ENCODE measurements at places on chromosomes 3 and 15. TPM values are rescaled to one million over a fixed set of nuclear protein-coding genes. Genes with fewer than 3 reads are reported as not detected.

DNA sequence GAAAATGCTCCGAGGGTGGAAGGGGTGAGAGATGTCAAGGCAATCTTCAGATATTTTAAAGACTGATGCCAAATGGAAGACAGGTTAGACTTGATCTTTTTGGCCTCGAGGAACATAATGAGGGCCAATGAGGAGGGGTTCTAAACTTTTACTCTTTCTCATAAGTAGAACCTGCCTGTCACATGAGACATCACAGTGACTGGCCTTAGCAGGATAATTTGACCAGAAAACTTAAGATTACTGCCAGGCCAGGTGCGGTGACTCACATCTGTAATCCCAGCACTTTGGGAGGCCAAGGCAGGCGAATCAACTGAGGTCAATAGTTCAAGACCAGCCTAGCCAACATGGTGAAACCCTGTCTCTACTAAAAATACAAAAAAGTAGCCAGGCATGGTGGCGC, 12.2 kb downstream of the TM4SF4 start:
- no peak overlapping the region for H3K27ac ChIP-seq
- no peaks in the 10 kb centered on the region for H3K4me1 ChIP-seq
- DNase-seq = no peak
- no peak overlapping the region for H3K4me3 ChIP-seq
- H3K27me3 ChIP-seq = no peaks in the 10 kb centered on the region

DNA sequence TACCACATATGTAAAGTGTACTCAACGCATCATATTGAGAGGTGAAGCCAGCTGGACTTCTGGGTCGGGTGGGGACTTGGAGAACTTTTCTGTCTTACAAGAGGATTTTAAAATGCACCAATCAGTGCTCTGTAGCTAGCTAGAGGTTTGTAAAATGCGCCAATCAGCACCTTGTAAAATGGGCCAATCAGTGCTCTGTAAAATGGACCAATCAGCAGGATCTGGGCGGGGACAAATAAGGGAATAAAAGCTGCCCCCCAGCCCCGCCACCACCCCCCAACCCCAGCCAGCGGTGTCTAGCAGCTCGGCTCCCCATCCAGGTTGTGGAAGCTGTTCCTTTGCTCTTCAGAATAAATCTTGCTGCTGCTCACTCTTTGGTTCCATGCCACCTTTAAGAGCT, 6.2 kb upstream of the IVD start:
- H3K36me3 ChIP-seq = peaks cover 5% of the 10 kb centered on the region
- DNase-seq = no peak
- H3K27me3 ChIP-seq = no peaks in the 10 kb centered on the region

GRCh38 chr15:76105391-76105790, 45.6 kb downstream of the TMEM266 start:
- no peaks in the 10 kb centered on the region for H3K27me3 ChIP-seq
- no peaks in the 10 kb centered on the region for H3K36me3 ChIP-seq
- H3K4me1 ChIP-seq = no peaks in the 10 kb centered on the region
- peak overlapping the region; percentile 17 for H3K27ac ChIP-seq

DNA sequence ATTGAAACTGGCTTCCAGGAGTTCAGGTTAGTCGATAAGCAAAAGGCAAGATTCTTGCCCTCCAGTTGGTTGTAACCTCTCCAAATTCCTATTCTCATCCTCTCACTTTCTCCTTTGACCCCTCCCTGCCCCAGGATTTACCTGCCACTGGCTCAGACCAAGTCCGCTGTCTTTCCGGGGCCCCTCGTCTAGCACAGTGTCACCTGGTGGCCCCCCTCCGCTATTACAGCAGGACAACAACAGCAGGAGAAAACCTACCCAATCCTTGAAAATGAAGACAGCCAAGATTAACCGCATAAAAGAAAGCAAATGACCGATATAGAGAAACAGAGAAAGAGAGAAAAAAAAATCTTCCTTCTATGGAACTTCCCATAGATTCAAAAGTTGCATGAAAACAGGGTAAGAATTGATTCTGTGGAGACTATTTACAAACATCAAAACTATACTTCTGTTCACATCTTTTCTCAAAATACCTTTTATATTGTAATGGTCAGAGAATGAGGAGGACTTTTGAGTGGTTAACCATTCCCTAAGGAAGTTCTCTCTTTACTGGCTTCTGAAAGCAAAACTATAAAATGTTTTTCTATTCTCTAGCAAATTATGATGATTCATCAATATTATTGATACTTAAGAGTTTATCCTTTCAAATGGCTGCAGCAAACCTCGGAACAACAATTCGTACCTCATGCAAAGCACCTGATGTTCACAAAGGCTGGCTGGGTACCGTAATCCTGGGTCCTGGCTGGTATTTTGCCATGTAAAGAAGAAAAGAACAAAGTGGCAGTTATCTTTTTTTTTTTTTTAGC, 10.0 kb upstream of the ST8SIA2 start:
- H3K36me3 ChIP-seq = no peaks in the 10 kb centered on the region
- peak; percentile 93 for DNase-seq

- no peaks in the 10 kb centered on the region for H3K4me1 ChIP-seq
- H3K4me3 ChIP-seq = no peak overlapping the region
- H3K27ac ChIP-seq = peak overlapping the region; percentile 40
These were observed 759.4 kb downstream of the ROBO2 start for GRCh38 chr3:77799278-77799677.

GRCh38 chr3:193932576-193932975, 203.4 kb upstream of the HES1 start:
- H3K4me1 ChIP-seq = no peaks in the 10 kb centered on the region
- no peaks in the 10 kb centered on the region for H3K36me3 ChIP-seq
- DNase-seq = no peak

GRCh38 chr3:53039376-53039752, 6.5 kb downstream of the SFMBT1 start:
- no peak for DNase-seq
- H3K4me1 ChIP-seq = peaks cover 4% of the 10 kb centered on the region
- no peaks in the 10 kb centered on the region for H3K36me3 ChIP-seq
- H3K27me3 ChIP-seq = no peaks in the 10 kb centered on the region

GRCh38 chr15:56428821-56429458, 36.0 kb downstream of the MNS1 start:
- no peak overlapping the region for H3K27ac ChIP-seq
- no peaks in the 10 kb centered on the region for H3K36me3 ChIP-seq
- DNase-seq = no peak
- H3K4me3 ChIP-seq = no peak overlapping the region
- H3K4me1 ChIP-seq = no peaks in the 10 kb centered on the region
- H3K27me3 ChIP-seq = peaks cover 10% of the 10 kb centered on the region

DNA sequence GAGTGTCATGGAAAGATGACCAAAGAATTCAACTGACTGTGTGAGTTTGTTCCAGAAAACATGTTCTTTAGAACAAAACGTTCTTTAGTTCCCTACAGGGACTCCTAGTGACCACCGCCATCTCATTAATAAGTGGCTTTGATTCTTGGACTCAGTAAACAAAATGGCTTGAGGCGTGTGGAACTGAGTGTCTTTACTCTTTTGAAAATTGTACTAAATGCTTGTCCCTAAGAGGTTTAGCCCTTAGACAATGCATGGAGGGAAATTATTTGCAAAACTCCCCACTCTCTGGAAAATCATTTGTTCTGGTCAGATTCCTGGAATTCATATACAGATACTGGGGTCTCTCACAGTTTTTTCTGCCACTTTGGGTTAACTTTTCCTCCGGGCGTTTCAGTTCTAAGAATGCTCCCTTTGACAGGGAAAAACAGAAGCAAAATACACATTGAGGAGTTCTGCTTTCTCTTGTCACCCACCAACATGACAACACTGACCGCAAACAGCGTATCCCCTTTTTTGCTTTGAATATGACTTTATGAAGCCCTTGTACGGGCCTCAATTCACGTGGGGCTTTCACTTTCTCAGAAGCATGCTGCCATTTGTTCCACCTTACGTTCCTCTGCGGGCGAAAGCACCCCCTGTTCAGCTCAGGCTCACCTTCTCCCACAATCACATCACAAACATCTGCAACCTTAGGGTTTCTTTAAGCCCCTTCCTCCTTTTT, 15.3 kb upstream of the NRROS start:
- no peaks in the 10 kb centered on the region for H3K27me3 ChIP-seq
- no peaks in the 10 kb centered on the region for H3K4me1 ChIP-seq
- H3K36me3 ChIP-seq = no peaks in the 10 kb centered on the region
- no peak overlapping the region for H3K27ac ChIP-seq
- no peak for DNase-seq

- no peaks in the 10 kb centered on the region for H3K36me3 ChIP-seq
- H3K4me1 ChIP-seq = no peaks in the 10 kb centered on the region
- DNase-seq = no peak
- H3K4me3 ChIP-seq = no peak overlapping the region
These were observed 3.2 kb upstream of the ITIH3 start for GRCh38 chr3:52791366-52791765.

- peaks cover 72% of the 10 kb centered on the region for H3K36me3 ChIP-seq
- no peak overlapping the region for H3K27ac ChIP-seq
- DNase-seq = no peak
- no peaks in the 10 kb centered on the region for H3K4me1 ChIP-seq
These were observed 67.2 kb downstream of the RPL39L start for GRCh38 chr3:187072102-187072501.

- H3K27ac ChIP-seq = no peak overlapping the region
- H3K4me1 ChIP-seq = no peaks in the 10 kb centered on the region
- no peak overlapping the region for H3K4me3 ChIP-seq
- H3K36me3 ChIP-seq = no peaks in the 10 kb centered on the region
- H3K27me3 ChIP-seq = no peaks in the 10 kb centered on the region
These were observed 97.4 kb downstream of the ADCY5 start for GRCh38 chr3:123351501-123351900.

DNA sequence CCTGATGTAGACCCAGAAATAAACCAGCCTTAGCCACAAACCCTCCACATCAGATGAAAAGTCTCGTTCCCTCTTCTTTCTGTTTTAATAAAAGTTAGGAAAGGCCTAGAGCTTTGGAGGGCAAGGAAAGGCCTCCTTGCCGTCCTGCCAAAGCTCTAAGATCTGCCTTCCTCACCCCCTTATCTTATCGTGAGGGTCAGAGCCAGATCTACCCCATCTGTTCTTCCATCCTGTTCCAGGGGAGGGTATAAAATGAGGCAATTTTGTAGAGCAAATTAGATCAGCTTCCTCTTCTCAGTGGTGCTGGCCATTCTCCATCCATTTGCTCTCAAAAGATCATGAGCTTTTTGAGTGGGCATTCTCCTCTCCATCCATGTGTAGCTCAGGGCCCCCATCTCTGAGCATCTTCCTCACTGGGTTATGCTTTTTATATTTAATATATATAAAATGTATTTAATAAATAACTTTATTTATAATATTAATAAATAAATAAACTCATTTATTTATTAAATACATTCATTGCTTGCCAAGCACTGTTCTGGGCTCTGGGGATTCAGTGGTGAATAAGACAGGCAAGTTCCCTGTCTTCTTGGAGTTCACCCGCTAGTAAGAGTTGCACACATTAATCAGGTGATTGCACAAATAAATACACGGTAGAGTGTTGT, 2.0 kb upstream of the SLC24A1 start:
- DNase-seq = no peak
- H3K4me1 ChIP-seq = peaks cover 11% of the 10 kb centered on the region
- H3K27ac ChIP-seq = no peak overlapping the region
- H3K27me3 ChIP-seq = peaks cover 16% of the 10 kb centered on the region

DNA sequence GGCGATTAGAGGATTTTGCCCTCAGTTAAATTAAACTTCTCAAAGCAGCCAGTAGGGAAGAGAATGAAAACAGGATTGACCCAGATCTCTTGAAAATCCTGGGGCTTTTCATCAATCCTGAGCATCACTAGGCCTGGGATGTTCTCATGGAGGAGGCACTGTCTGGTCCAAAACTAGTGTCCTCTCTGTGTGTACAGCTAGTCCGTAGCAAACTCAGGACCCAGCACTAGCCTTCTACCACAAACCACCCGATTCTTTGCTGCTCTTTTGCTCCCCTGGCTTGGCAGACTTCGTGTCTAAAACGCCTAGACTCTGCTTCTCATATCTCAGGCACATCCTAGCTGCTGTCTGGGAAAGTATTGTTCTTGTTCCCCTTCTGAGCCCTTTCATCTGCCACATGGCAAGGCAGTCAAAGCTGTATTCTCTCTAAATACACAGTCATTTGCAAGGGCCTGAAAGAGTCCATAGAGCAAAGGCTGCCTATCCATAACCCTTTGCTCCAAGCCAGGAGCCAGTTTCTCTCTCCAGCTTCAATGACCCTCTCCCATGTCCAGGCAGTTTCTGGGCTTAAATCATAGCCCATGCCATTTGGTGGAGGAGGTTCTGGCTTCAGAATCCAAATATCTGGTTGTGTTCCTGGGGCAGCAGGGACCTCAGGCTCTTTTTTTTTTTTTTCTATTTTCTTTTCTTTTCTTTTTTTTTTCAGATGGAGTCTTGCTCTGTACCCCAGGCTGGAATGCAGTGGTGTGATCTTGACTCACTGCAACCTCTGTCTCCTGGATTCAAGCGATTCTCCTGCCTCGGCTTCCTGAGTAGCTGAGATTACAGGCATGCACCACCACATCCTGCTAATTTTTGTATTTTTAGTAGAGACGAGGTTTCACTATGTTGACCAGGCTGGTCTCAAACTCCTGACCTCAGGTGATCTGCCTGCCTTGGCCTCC, 52.4 kb downstream of the CDC25A start:
- H3K4me1 ChIP-seq = no peaks in the 10 kb centered on the region
- no peak overlapping the region for H3K4me3 ChIP-seq
- DNase-seq = no peak
- no peaks in the 10 kb centered on the region for H3K27me3 ChIP-seq
- no peak overlapping the region for H3K27ac ChIP-seq

DNA sequence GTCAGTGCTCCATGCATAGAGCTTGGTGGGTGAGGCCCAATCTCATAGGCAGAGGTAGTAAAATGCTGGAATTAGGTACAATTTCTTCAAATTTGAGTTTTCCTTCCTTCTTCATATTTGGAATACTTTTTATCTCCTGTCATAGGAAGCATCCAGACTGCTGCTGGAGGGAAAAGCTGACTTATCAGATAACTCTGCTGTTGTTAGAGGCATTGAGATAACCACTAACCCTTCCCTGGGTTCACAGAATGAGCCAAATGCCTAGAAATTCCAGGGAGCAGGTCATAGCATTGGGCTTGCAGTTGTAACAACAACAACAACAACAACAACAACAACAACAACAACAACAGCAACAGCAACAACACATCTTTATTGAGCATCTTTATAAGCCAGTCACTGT, 332.7 kb downstream of the PDCD6IP start:
- H3K27ac ChIP-seq = no peak overlapping the region
- H3K36me3 ChIP-seq = no peaks in the 10 kb centered on the region
- peaks cover 25% of the 10 kb centered on the region for H3K27me3 ChIP-seq
- no peak overlapping the region for H3K4me3 ChIP-seq

GRCh38 chr3:41679374-41679773, 282.5 kb downstream of the ULK4 start:
- H3K36me3 ChIP-seq = no peaks in the 10 kb centered on the region
- no peak for DNase-seq
- H3K27ac ChIP-seq = no peak overlapping the region
- no peak overlapping the region for H3K4me3 ChIP-seq
- no peaks in the 10 kb centered on the region for H3K4me1 ChIP-seq
- H3K27me3 ChIP-seq = no peaks in the 10 kb centered on the region

The SLC2A2 gene
- total RNA-seq = 0.48 TPM

The MESP1 gene
- 0.32 TPM for total RNA-seq

The CNTN3 gene
- total RNA-seq = 0.97 TPM

The GOLGA8S gene
- 0.09 TPM for total RNA-seq

The HRG gene
- not detected for total RNA-seq

The SELENOT gene
- total RNA-seq = 75.9 TPM

The AADAC gene
- not detected for total RNA-seq
